ENCODE measurements at places on chromosomes 6 and 20.

DNA sequence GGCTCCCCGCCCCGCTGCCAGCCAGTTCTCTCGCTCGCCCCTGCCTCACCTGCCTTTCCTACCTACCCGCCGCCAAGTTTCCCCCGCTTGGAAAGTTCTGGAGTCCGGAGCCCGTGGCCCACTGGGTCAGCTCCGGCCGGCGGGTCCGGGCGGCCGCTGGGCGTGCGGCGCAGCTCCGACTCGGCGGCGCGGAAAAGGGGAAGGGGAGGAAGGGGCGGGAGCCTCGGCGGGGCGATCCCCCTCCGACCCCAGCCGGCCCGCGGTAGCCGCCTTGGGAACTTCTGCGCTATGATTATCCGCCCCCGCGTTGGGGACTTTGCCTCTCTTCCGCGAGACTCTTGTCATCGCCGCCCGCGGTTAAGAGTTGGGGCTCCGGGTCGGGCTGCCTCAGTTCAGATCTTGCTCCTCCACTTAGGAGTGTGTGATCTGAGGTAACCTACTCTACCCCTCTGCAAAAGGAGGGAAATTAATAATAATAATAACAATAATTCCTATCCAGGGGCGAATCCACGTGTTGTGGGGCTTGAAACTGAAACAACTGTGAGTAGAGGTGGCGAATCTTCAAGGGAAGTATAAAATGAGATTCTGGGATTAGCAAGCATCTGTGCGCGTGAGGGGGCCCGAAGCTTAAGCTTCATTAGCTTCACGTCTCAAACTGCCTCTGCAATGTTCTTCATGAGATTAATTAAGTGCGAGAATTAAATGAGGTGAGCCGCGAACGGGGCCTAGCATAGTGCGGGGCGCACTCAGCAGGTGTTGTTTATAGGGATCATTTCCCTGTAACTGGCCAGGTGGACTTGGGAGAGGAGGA is 30.8 kb downstream of the SF3B5 start:
- DNase-seq = no peak

GRCh38 chr20:3648951-3649350 is 14.2 kb downstream of the GFRA4 start:
- no peak for DNase-seq

GRCh38 chr6:159756508-159756907 is 5.3 kb upstream of the ACAT2 start:
- no peak for DNase-seq

DNA sequence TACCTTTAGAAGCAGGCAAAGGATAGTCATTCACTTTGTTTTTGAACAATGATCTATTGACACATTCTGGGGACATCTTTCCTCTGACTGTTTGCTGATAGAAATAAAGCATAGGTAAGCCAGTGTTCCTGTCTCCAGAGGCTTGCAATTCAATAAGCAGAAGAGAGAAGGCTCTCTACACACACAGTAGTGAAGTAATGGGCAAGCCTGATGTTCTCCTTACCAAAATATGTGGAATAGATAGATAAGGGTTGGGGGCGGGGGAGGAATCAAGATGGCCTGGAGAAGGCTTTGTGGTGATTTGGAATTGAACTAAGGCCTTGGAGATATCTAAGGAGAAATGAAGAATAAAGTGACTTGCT is 27.3 kb downstream of the PAQR8 start:
- DNase-seq = no peak

DNA sequence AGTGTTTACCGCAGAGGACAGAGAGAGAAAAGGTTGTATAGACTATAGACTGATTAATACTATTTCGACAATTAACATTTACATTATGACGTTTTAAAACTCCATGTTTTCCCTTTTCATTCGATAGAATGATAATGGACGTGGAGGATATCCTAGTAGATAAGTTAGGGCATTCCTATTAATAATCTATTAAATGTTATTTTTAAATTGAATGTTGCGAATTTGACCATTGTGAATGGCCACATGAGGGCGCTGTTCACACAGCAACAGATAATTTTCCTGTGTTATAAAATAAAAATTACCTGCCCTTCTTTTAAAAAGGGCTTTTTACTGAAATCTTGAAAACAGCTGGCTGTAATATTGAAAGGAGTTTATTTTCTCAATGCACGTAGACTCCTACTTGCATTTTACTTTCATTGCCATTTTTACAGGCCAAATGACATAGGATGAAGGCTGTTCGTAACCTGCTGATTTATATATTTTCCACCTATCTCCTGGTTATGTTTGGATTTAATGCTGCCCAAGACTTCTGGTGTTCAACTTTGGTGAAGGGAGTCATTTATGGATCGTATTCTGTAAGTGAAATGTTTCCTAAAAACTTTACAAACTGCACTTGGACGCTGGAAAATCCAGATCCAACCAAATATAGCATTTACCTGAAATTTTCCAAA is 3.3 kb downstream of the ADGRB3 start:
- DNase-seq = peak; percentile 54

DNA sequence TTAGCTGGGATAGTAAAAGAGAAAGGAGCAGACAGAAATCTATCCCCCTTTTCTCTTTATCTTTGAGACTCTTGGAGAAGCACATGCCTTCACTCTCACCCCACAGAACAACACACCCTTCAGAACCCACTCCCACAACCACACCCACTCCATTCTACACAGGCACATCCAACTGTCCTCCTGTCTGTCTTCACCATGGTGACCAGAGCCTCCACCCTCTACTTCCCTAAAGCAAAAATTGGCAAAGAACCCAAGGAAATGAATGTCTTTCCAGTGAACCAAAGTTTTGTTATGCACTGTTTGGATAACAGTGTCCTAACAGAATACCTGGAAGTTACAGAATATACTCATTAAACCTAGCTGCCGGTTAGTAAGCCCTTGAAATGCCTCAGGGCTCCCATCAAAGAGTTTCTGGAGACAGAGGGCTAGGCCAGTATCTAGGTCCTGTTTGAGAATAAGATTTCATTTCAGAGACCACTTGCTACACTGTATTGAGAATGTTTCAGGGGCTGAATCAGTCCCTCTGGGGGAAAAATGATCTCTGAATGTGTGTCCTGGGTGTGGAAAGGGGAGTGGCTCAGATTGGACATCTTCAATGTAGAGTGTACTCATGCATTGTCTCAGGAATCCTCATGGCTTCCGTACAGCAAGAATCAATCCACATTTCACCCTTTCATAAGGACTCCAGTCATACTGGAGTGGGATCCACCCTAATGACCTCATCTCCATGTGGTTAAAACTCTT is 101.1 kb downstream of the LY86 start:
- DNase-seq = no peak

DNA sequence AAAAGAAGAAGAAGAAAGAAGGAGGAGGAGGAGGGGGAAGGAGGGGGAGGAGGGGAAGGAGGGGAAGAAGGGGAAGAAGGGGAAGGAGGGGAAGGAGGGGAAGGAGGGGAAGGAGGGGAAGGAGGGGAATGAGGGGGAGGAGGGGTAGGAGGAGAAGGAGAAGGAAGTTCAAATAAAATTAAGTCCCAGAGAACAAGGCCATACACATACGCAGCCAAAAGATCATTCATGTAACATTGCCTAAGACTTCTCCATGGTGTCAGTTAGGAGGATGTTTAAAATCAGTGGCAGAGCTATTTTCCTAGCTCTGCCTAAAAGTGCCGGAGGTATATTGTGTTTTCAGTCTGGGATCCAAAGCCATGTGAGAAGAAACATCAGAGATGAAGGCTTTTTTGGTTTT is 75.8 kb downstream of the PLCB4 start:
- DNase-seq = no peak

DNA sequence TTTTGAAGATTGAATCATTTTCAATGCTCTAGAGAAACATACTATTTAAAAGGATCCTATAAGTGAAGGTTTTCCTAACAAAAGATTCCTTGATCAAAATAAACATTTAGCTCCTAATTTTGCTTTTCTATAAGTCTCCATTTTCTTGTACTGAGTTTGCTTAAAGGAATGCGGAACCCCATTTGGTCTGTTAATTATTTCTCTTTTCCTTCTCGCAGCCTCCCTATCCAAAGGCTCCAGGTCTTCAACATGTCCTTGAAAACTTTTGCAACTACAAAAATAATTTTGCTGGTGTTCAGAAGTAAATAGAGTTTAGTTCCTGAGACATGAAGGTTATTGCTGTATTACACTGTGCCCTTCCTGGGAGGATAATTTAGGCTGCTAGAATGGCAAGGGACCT is 8.3 kb upstream of the NPEPL1 start:
- DNase-seq = no peak

DNA sequence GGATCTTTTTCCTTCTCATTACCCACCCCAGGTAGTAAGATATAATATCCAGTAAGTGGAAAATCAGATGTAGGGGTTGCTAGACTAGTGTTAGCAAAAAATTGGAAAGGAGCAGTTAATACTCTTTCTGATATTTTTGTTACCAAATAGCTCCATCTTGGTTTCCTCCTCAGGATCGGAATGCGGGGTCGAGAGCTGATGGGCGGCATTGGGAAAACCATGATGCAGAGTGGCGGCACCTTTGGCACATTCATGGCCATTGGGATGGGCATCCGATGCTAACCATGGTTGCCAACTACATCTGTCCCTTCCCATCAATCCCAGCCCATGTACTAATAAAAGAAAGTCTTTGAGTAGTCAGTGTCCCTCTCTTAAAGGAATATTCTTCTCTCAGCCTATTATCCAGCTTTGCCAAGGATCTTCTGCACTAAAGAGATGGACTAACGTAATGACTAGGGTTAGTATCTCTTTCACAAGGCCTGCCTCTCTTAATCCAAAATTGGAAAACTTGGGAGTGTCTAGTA is 1.5 kb downstream of the ROMO1 start:
- DNase-seq = no peak

GRCh38 chr6:114382406-114382805 is 39.6 kb upstream of the HS3ST5 start:
- DNase-seq = no peak

GRCh38 chr20:58754584-58754983 is 62.0 kb downstream of the NPEPL1 start:
- no peak for DNase-seq

Measured in kidney capillary endothelial cell (primary cell).